ENCODE measurements at places on chromosomes 7 and 10. TPM values are rescaled to one million over a fixed set of nuclear protein-coding genes. Genes with fewer than 3 reads are reported as not detected.

DNA sequence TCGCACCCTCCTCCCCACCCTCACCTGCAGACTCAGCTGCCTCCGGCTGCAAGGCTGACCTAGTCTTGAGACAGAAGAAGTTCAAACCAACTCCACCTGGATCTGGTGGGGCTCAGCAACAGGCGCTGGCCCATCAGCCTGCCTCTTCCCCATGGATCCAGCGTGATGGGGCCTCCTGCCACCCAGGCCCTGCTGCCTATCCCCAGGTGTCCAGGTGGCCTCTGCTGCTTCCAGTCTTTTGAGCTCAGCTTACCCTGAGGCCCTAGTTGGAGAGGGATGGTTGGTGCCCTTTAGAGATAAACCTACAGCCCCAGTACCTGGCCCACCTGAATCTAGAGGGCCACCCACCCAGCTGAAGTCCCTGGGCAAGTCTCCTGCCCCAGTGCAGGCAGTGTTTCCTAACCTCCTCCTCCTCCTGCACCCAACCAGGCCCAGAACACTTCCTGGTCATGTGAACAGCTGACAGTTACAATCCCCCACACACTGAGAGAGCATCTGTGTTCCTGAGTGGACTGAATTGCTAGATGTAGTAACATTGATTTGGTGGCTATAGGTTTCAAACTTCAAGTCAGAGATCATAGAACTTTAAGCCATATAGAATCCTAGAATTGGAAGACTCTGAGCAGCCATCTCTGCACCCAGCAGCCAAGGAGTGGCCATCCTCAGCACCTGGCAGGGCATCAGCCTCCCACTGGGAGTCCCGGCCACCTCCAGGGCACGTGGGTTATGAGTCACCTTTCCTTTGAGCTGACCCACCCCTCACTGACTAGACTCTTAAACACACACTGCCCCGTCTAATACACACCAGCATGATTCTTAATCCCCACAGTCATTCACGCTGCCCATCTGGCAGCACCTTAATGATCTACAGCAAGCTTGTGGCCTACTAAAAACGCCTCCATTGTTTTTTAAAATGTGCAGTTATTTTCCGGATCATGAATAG, 51.9 kb downstream of the ALOX5 start:
- no peak overlapping the region for H3K4me3 ChIP-seq
- no peaks in the 10 kb centered on the region for H3K27me3 ChIP-seq
- no peaks in the 10 kb centered on the region for H3K36me3 ChIP-seq
- peak overlapping the region; percentile 18 for H3K27ac ChIP-seq

DNA sequence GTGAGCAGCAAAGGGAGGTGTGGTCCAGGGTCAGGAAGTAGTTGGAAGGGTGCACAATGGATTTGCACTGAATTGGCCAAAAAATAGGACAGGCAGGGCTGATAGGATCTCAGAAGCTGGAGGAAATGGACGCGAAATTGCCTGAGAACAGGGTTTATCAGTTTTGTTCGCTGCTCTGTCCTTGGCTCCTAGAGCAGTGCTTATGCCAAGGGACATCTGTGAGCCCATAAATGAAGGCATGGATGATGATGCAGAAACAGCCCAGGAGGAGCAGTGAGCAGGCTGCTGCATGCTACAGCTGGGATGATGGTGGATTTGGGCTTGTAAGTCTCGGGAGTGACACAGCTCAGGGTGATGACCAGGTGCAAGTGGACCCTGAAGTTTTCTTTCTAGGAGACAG, 204.7 kb downstream of the PRPF18 start:
- H3K27me3 ChIP-seq: peaks cover 10% of the 10 kb centered on the region
- no peak overlapping the region for H3K27ac ChIP-seq
- H3K4me1 ChIP-seq: peaks cover 6% of the 10 kb centered on the region

DNA sequence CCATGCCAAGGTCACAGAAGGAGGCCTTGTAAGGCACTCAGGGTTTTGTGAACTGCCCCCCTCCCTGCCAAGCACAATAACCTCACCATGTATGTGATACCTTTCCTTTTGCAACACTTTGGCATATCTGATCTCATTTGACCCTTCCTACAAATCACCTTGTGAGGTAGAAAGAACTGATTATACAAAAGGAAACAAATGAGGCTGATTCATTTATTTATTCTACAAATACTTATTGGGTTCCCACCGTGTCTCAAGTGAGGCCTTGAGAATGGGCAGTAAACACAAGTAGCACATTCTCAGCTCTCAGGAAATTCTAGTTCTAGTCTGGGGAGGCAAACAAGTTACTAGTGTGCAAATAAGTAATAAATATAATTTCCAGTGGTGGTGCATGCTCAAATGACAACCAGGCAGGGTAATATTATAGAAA, 19.6 kb downstream of the PLCE1 start:
- H3K27ac ChIP-seq: no peak overlapping the region
- no peaks in the 10 kb centered on the region for H3K36me3 ChIP-seq
- no peak for DNase-seq
- peaks cover 10% of the 10 kb centered on the region for H3K4me1 ChIP-seq

AGR2 gene
- 0.17 TPM for total RNA-seq

DNA sequence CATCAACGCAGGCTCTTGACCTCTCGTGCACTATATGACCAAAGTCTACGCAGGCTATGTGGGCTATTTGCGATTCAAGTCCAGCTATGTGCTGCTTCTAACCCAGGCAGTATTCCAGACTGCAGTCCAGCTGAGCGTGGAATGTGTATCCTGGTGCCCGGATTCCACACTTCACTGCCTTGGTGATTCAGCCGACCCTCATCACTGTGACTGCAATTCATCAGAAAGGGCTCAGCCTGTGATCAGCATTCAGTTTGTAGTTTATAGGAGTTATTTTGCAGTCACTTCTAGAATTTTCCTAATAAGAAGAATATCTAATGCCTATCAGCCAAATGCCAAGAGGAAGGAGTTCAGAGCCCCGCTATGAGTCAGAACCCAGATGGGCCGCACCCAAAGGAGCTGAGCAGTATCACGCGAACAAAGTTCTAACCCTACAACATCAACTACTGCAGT, 119.8 kb upstream of the LANCL2 start:
- peaks cover 7% of the 10 kb centered on the region for H3K4me1 ChIP-seq
- no peak overlapping the region for H3K4me3 ChIP-seq
- H3K27ac ChIP-seq: no peak overlapping the region

GRCh38 chr10:19705250-19705649, 111.0 kb upstream of the PLXDC2 start:
- H3K27ac ChIP-seq: peak overlapping the region; percentile 52
- no peaks in the 10 kb centered on the region for H3K36me3 ChIP-seq
- H3K27me3 ChIP-seq: no peaks in the 10 kb centered on the region
- no peak overlapping the region for H3K4me3 ChIP-seq
- no peak for DNase-seq
- peaks cover 19% of the 10 kb centered on the region for H3K4me1 ChIP-seq

DNA sequence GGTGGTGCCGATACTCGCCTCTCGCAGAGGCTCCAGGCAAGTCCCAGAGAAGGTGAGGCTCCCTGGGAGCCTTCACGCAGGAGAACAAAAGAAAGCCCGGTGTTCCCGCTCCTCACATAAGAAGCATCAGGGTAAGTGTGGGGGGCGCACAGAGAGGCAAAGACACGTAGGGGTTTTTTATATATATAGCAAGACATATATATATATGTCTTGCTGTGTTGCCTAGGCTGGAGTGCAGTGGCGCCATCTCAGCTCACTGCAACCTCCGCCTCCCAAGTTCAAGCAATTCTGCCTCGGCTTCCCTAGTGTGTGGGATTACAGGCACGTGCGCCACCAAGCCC, 61.3 kb downstream of the PDIA4 start:
- H3K4me1 ChIP-seq: peaks cover 11% of the 10 kb centered on the region
- no peaks in the 10 kb centered on the region for H3K27me3 ChIP-seq
- peaks cover 11% of the 10 kb centered on the region for H3K36me3 ChIP-seq
- H3K4me3 ChIP-seq: peak overlapping the region; percentile 95

DNA sequence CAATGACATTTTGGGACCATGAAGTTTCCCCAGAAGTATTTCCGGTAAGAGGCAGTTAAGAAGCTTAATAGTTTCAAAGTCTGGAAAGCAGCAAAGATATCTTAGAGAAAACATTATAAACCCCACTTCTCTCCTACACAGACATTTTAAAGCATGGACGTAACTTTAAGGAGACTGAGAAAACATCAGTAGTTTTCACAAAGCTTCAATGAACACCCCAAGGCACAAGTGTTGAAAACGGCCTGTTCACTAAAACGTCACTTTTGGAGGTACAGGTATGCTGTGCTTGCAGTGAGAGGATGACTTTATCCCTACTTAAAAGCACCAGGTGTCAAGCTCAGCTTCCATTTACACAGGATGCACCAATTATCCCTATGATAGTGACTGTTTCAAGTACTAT, 25.0 kb downstream of the NCOA4 start:
- no peak for DNase-seq
- peaks cover 10% of the 10 kb centered on the region for H3K4me1 ChIP-seq
- peaks cover 96% of the 10 kb centered on the region for H3K36me3 ChIP-seq
- H3K27me3 ChIP-seq: no peaks in the 10 kb centered on the region

GBX1 gene
- total RNA-seq: not detected

GRCh38 chr7:17083392-17084165, 201.8 kb upstream of the AGR3 start:
- no peaks in the 10 kb centered on the region for H3K27me3 ChIP-seq
- H3K4me1 ChIP-seq: no peaks in the 10 kb centered on the region
- H3K4me3 ChIP-seq: no peak overlapping the region
- no peak for DNase-seq
- no peak overlapping the region for H3K27ac ChIP-seq
- no peaks in the 10 kb centered on the region for H3K36me3 ChIP-seq

DNA sequence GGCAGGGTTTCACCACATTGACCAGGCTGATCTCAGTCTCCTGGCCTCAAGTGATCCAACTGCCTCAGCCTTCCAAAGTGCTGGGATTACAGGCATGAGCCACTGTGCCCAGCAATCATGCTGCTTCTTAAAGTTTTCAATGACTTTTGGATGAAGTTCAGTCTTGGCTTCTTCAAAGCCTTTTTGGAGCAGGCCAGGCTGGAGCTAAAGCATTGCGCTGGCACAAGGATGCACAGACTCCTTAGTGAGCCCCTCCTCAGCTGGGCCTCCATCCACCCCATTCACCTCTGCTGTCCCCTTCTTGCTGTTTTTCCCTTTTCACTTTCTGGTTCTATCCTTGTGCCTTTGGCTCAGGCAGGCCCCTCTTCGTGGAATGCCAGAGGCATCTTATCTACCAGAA, 638.6 kb downstream of the TYW1 start:
- no peak for DNase-seq
- no peak overlapping the region for H3K27ac ChIP-seq
- no peaks in the 10 kb centered on the region for H3K27me3 ChIP-seq

Measured in MCF 10A (cell line).